Jurkat, Clone E6-1 (cell line): ENCODE measurements at places on chromosomes 3 and 15.

GRCh38 chr15:23994273-23994672, 307.2 kb upstream of the NDN start:
- no peak for DNase-seq

DNA sequence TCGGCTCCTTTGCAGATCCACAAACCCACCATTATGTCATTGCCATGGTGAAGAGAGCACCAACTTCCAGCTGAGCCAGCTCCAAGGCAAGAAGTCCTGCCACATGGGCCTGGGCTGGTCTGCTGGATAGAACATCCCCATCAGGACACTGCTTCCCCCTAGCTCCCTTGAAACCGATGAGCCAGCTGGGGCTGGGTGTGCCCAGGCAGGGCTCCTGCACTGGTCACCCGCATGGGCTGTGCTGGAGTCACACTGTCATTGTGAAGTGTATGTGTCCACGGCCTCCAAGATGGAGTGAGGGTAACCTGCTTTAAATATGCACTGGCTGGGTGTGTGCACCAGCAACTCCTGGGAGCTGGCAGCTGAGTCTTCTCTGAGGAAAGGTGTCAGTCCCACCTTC, 31.0 kb upstream of the TOPBP1 start:
- DNase-seq, result no peak

GRCh38 chr15:41848631-41849030, 10.0 kb downstream of the PLA2G4B start:
- no peak for DNase-seq

DNA sequence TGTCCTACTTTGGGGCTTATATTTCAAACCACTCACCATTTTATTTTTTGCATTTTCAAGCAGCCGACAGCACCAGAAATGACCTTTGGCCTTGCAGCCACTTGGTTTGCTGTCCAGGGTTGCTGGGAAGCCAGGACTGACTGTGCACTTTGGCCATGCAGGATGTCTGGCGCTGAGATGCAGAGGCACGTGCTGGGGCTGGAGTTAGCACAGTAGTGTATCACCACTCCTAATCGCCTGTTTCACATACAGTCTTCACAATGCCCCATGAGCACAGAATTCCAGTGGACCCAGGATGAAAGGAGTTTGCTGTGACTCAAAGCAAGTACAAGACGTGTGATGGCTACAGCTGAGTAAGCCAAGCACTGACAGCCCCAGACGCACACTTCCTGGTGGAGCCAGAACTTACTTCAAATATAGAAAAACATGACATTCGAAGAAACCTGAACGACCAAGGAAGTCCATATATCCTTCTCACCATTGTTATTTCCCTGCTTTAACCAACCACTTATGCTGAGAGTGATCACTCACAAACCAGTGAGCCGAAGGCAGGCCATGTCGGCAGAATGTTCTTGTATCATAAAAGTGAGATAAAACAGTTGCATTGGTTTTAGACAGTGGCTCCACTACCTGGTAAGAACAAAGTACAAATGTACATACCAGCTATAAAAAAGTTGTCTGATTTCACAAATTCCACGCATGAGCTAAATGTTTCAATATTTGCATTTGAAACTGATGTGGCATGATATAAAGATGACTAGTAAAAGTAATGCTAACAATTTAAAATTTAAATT, 16.0 kb downstream of the OCA2 start:
- no peak for DNase-seq

GRCh38 chr15:78411061-78411460, 27.0 kb upstream of the IREB2 start:
- no peak for DNase-seq

- DNase-seq, result no peak
These were observed 82.4 kb upstream of the PRR23C start for GRCh38 chr3:139127101-139127500.

DNA sequence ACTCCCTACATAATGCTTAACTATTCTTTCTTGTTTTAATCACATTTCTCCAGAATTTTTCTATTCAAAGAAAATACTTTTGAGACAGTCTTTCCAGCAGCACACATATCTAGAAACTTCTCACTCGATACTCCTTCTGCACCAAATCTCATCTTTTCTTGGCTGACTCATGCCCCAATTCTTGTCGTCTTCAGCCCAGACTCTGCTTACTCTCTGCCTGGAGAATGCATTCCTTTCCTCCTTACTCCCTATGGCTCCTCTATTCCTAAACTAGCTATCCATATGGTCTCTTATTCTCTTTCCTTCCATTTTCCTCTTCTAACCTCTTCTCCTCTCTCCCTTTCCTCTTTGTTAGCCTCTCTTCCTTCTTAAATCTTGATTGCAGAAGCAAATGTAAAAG, 158.7 kb downstream of the GBE1 start:
- DNase-seq, result no peak

- DNase-seq, result no peak
These were observed 78.8 kb upstream of the CNTN3 start for GRCh38 chr3:74693251-74693650.

- DNase-seq, result no peak
These were observed 38.4 kb downstream of the TLNRD1 start for GRCh38 chr15:81038975-81039607.

DNA sequence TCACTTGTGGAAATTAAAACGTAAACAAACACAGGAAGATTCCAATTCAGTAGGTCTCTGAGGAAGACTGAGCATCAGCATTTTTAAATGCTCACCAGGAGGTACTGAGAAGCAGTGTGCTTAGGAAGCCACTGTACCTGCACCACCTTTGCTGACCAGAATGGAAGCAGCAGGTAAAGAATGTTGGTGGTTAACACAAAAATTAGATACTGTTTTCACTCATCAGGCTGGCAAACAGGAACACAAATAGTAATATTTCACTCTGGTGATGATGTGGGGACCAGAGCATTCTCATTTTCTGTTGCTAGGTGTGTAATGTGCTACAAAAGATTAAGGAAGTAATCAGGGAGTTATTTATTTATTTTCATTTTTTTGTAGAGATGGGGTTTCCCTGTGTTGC, 29.9 kb upstream of the GHSR start:
- DNase-seq, result no peak

DNA sequence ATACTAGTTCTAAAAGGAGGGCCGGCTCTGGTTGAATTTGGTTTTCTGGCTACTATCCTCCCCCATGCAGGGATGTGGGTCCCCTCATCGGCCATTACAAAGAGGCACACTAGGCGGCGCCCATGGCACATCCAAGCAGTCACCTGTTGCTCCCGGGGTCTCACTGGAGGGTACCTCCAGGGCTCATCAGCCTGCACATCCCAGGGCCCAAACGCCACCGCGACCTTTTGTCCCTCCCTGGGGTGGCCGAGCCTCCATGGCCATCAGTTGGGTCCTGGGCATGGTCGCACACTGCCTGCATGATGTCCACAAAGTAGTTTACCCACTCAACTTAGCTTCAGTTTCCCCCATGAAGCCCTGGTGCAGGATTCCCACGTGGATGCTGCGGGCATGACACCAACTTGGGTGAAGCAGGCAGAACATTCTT, 28.3 kb downstream of the IDH3A start:
- DNase-seq, result no peak

DNA sequence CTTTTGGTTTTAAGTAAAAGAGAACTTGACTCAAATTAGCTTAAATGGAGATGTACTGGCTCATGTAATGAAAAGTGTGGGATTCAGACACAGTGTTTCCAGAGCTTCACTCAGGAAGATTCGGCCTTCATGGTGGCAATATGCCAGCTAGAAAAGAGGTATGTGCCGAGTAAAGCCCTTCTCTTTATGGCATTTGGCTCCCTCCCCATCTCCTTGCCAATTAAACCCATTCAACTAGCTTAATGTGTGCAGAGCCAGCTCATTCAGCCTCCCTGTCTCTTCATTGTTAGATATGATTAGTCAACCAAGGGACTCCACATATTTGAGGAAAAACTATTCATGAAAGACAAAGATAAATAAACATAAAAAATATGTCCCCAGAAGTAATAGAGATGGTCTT, 15.0 kb upstream of the TRANK1 start:
- no peak for DNase-seq
